Nucleus accumbens (tissue), 56 donors: ENCODE measurements at places on chromosomes 2 and 18.

GRCh38 chr2:145155196-145155595 lies 635.3 kb upstream of the ZEB2 start:
- DNase-seq: no peak

GRCh38 chr2:110770404-110770958 lies 38.1 kb downstream of the ACOXL start:
- no peak for DNase-seq

DNA sequence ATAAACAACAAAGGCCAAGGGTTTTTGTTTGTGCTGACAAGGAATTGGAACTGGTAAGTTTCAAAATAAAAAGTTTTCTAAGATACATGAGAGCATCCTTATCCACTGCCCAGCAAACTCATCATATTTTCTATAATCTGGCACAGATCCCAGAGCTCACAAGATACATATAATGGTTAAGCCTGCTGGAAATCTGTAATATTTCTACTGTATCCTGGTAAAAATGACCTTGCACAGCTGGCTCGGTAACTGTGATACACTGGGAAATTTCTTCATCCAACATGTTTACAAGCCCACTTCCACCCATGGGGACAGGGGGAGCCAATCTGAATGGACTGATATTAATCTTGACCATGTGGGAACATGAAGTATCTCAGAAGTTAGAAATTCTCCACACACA lies 425.4 kb upstream of the MMADHC start:
- DNase-seq: no peak

DNA sequence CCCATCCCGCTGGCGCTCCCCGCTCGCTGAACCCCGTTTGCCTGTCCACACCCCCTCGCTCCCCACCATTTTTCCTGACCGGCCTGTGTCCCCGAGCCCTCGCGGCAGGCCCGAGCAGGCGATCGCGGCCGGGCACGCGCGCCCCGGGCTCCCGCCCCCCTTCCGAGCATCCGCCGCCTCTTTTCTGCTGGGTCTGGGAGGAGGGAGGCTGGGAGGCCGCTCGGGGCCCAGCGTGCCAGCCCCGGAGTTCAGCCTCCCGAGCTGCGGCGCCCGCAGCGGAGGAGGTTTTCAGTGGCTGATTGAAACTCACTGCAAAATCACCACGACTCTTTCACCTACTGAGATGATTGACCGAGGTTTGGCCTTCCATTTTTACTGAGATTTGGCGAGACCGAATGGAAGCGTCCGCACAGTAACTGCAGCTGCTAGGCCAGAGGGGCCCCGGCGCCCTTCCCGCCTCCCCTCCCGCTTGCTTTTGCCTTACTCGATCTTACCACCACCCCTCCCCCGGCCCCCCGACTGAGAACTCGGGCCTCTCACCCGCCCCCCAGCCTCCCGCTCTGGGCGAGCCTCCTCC lies 4.8 kb downstream of the SOX11 start:
- DNase-seq: no peak

GRCh38 chr2:144519934-144520731 lies at the start of gene ZEB2:
ZEB2 (minus strand) TSS chr2:144520119; CDS start chr2:144517350, 2,769 bp downstream.
- peak; percentile 30 for DNase-seq

GRCh38 chr2:240287011-240287410 lies 146.6 kb upstream of the OTOS start:
- DNase-seq: peak; percentile 59

- DNase-seq: no peak
These were observed 206.5 kb upstream of the FANCL start for GRCh38 chr2:58447586-58447985.

DNA sequence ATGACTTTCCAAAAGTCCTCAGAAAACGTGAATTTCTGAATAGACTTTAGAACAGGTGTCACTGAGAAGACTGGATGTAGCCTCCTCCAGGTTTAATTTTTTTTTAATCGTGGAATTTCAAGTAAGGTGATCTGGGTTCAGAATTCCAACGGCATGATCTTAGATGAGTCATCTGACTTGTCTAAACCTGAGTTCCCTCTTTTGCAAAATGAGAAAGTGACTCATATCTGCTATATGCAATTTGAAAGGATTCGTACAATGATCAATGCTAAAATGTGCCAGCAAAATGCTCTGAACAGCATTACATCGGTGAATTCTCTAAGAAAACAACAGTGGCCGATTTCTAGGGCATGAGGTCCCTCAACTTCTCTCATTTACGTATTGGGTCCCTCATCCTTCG lies 69.1 kb upstream of the ZNF516 start:
- DNase-seq: no peak

DNA sequence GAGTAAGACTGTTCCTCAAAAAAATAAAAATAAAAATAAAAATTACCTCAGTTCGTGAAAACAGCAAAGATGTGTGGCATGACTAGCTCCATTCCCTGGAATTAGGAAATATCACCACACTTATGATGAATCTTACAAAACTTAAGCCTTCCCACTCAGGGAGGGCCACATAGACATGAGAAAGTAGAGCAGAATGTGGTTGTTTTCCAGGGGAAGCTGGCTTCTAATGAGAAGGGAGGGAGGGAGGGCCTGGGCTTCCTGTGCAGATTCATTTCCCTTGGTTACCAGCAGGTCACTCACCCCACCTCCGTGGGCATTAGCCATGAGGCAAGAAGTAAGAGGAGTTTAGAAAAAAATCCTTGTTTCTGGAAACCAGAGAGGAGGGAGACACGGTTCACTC lies 95.9 kb upstream of the RMDN2 start:
- DNase-seq: no peak

DNA sequence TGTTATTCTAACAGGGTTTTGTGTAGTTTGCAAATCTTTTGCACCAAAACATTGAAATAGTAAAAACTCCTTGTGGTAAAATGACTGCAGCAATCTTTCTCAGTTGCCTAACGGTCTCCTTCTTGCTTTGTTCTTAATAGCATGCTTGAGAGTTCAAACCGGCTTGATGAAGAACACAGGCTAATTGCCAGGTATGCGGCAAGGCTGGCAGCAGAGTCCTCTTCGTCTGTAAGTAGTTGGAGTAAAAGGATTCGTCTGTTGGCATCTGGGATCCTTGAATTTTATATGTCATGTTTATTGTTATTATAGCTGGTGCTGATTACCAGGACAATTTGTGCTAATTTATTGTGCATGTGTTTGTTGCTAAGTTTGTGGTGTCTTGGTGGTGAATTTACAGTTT lies 138.1 kb downstream of the DTNA start:
- no peak for DNase-seq

DNA sequence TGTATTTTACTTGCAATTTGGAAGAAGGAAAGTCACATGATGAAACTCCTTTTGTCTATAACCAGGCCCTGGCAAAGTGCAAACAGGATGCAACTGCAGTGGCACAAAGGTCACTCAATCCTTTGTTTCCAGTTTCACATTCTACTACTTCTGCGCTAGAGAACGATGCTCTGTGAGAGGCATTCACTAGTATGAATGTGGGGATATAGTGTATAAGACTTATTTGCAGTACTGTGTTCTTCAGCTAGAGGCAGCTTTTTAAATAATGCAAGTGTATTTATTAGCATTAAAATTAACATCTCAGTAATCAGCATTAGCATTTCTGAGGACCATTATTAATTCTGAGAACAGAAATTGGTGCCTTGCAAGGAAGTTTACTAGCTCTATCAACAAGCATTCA lies 68.9 kb downstream of the PRPF40A start:
- no peak for DNase-seq

- no peak for DNase-seq
These were observed 167.2 kb downstream of the NUP35 start for GRCh38 chr2:183291436-183291835.

- DNase-seq: no peak
These were observed 105.6 kb upstream of the SALL3 start for GRCh38 chr18:78873926-78874500.

DNA sequence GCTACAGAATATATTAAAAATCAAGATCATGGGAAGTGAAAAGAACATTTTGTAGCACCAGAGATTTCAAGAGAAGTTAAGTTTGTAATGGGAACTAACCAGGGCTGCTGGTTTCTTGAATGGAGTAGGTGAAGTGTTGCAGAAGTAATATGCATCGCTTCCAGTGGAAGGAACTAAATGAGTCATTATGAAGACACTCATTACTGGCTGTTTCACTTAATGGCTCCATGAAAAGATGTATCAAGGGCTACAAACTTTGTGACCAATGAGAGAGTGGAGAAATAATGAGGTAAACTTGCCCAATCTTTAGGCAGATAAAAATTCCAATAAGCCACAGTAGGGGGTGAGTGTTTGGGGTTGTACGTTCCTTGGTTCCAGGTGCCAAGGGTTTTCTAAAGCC lies 380.4 kb upstream of the POU3F3 start:
- DNase-seq: no peak

GRCh38 chr2:63628403-63628942 lies 39.7 kb downstream of the MDH1 start:
- DNase-seq: no peak

GRCh38 chr2:75525434-75526310 lies 35.1 kb downstream of the EVA1A start:
- DNase-seq: no peak

GRCh38 chr18:39946623-39947061 lies 2008.4 kb upstream of the PIK3C3 start:
- no peak for DNase-seq

DNA sequence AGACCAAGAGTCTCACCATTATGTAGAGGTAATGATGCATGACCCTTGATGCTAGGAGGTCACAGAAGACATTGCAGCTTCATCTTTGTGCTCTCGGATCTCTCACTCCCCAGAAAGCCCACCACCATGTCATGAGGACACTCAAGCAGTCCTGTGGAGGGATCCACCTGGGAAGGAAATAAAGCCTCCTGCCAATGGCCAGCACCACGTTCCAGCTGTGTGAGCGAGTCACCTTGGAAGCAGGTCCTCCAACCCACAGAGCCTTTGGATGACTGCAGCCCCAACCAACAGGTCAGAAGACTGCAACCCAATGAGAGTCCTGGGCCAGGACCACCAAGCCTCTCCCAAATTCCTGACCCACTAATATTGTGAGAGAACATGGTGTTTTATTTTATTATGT lies 38.4 kb downstream of the CYP26B1 start:
- DNase-seq: no peak

- DNase-seq: no peak
These were observed 1177.4 kb upstream of the LRRTM1 start for GRCh38 chr2:81481994-81482368.

DNA sequence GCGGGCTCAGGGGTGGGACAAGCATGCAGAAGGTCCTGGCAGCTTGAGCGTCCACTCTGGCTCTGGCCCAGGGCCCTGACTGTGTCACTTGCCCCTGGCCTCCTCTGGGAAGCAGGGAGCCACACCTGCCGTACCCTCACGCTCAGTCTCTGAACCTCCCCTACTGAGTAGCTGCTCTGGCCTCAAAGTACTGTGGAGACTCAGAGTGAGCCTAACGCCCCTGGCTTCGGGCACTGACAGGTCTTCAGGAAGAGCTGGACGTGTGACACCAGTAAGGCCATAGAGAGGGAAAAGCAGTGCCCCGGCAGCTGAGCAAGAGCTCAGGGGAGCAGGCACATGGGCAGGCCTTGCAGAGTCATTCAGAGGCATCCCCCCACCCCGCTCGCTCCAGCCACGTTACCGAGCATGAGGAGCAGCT lies 73.3 kb downstream of the SFXN5 start:
- DNase-seq: no peak

- DNase-seq: no peak
These were observed 699.8 kb downstream of the GALR1 start for GRCh38 chr18:77949355-77949973.

DNA sequence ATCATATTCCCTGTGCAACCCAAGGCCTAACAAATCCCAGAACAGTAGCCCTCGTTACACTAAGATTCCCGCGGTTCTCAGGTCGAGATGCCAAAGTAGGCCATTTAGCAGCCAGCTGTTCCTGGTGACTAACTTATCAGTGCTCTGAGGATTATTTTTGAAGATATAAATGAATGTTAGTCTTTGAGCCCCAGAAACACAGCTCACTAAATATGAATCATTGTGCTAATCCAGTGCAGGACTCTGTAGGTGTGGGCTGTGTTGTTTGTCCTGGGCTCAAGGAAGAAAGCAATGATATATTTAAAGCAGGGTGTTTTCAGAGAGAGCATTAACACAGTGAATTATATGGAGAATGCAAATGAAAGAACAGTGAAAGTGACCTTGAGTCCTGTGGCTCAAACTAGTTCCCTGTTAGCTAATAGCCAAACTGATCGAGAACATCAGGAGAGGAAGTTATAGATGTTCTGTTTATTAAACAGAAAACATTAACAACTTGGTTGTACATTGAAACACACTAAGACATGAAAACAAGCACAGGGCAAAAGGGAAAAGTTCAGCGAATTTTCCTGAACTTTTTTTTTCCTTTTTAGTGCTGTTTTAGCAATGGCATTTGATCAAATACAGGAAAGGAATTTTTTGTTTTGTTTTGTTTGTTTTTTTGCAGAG lies 228.3 kb downstream of the RNF152 start:
- no peak for DNase-seq

DNA sequence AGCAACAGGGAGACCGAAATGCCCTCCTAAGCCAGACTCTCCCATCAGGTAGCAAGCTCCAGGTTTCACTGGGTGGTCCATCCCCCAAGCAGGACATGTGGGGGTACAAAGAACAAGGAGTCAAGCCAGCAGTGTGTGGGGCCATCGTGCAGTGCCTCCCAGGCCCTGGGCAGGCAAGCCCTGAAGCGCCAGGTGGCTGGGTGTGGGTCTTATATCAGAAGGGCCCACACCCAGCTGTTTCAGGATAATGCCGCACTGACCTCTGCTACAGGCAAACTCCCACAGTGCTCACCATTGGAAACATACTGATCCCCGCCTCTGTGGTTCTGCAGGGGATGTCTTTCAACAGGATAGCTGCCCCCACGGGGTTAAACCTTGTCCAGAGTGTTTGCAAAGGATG lies 174.2 kb upstream of the SMAD2 start:
- no peak for DNase-seq

GRCh38 chr18:76658627-76659026 lies 163.6 kb upstream of the ZNF516 start:
- no peak for DNase-seq

DNA sequence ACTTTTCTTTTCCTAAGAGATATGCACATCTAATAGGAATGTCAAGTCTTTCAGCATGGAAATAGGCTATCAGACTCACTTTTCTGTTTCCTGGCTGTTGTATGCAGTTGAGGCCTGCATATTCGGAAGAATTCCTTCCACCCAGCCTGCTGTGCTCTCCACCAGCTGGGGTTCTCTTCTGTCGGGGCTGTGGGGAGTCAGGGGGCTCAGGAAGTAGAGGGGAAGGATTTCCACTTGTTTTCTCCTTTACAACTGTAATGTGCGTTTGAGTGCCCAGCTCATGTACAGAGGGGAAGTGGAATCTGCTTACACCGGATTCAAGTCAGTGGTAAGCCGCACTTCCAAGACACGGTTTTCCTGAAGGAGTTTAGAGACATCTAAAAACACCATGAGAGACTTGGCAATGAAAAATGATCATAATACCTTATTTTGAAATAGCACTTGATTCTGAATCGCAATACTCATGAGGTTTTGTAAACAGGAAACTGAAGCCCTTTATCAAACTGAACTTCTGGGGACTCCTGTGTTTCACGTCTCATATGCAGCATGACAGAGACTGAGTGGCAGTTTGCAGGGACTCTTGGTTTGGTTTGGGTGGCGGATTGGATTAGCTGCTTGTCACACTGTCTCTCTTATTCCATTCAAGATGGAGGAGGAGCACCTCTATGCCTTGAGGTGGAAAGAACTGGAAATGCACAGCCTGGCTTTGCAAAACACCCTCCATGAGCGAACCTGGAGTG lies 90.4 kb downstream of the MTCL1 start:
- DNase-seq: no peak

GRCh38 chr2:46569061-46569560 lies 89.7 kb downstream of the TMEM247 start:
- DNase-seq: no peak
